ENCODE measurements at places on chromosomes 13 and 19.

GRCh38 chr19:10011974-10012373, 1.3 kb upstream of the RDH8 start:
- no peak for DNase-seq

DNA sequence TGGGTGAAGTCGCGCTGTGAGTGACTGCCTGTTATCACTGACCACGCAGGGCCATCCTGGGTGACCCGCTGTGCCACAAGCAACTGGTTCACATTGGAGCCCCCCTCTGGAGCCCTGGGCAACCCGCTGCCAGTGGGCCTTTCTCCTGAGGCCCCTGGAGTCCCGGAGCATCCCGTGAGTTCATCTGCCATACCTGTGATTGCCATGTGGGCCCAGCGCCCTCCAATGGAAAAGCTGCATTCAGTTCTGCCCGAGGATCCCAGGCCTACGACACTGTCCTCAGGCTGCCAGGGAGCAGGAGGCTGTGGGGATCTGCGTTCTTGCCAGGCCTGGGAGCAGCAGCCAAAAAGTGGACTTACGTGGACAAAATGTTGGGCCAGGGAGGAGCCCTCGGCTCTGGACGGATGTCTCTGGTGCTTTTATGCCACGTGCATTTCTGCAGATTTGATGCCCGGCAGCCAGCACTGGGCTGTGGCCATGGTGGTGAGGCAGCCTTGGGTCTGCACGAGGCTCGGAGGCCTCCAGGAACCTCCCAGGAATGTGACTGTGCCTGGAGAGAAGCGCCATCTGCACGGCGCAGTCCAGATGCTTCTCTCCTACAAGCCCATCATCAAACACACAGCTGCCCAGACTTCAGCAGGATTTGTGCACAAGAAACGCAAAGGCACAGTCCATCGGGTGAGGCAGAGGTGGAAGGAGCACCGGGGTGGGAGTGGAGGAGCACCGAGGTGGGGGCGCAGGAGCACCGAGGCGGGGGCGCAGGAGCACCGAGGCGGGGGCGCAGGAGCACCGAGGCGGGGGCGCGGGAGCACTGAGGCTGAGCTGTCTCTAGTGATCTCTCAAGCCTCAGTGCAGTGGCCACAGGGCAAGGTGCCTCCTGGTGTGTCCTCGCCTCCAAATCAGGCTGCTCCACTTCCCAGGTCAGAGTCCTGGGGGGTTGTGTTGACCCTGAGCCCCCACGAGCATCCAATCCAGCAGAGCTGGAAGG, 44.0 kb downstream of the C13orf46 start:
- DNase-seq, result no peak

GRCh38 chr13:38657191-38657590, 29.7 kb upstream of the FREM2 start:
- no peak for DNase-seq

- no peak for DNase-seq
Observed at GRCh38 chr19:4598712-4599111, 39.2 kb upstream of the SEMA6B start.

- DNase-seq, result no peak
Observed at GRCh38 chr13:78139765-78140164, 221.1 kb upstream of the EDNRB start.

GRCh38 chr19:45333609-45334303, 6.8 kb upstream of the KLC3 start:
- no peak for DNase-seq

- no peak for DNase-seq
Observed at GRCh38 chr13:68030152-68030809, 800.1 kb upstream of the PCDH9 start.

GRCh38 chr19:35207391-35207871, 21.1 kb downstream of the FAM187B start:
- DNase-seq, result no peak

DNA sequence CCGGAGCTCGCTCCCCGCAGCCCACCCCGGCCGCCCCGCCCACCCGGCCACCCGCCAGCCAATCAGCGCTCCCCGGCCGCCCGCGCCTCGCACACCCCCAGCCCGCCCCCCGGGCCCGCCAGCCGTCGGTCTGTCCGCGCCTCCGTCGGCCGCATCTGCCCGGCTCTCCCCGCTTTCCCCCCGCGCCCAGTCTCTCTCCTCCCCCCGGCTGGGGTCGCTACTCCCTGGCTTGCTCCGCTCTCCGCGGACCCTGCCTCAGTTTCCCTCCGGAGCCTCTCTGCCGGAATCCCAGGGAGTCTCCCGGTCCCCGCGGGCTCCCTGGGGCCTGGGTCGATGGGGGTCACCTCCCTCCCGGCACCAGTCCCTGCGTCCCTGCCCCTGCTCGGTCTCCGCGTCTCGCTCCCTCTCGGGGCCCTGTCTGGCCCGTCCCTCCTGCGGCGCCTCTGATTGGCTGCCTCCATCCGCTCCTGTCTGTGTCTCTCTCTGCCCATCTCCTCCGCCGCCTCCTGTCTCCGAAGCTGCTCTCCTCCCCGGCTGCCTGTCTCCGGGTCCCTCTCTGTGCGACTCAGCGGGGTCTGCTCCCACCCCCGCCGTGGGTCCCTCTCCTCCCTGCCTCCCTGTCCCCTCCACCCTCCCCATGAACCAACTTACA, 484 bp downstream of the IL11 start:
- no peak for DNase-seq

DNA sequence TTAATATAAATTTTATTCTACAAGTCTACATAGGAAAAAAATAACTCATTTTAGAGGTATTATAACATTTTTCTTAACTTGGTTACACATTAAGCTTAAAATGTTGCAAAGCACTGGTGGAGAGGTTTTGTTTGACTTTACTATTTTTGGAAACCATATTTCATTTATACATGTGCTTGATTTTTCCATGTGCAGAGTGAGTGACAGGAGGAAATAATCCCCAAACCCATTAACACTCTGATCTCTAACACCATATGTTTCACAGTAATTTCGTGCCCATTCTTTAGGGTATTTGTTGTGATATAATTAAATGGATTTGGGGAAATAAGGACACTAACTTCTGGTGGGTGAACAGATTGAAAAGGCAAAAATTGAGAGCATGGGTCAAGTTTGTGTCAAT, 2124.4 kb upstream of the PCDH20 start:
- DNase-seq, result no peak

GRCh38 chr19:35509018-35509652, 4.3 kb downstream of the DMKN start:
- peak; percentile 16 for DNase-seq

DNA sequence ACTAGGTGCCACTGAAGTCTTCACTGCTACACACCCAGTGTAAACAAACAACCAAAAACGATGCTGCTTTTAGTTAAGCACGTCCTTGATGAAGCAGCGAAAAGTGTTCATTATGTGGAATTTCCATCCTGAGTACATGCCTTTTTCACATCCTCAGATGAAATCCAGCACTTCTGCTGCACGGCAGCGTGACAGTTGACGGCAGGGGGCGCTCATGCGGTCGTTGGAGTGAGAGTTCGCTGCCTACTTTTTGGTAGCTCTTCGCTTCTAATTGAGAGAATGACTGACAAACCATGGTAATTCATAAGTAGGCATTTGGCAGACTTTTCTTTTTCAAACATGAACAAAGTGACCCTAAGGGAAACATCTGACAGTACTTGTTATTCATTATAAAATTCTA, 1124.9 kb downstream of the EFNB2 start:
- peak; percentile 1 for DNase-seq

- DNase-seq, result no peak
Observed at GRCh38 chr13:60398907-60399589, 2.0 kb downstream of the TDRD3 start.

GRCh38 chr19:3175781-3176714, 2.5 kb upstream of the S1PR4 start:
- no peak for DNase-seq

GRCh38 chr13:25756251-25756650, 295.6 kb downstream of the SHISA2 start:
- no peak for DNase-seq

DNA sequence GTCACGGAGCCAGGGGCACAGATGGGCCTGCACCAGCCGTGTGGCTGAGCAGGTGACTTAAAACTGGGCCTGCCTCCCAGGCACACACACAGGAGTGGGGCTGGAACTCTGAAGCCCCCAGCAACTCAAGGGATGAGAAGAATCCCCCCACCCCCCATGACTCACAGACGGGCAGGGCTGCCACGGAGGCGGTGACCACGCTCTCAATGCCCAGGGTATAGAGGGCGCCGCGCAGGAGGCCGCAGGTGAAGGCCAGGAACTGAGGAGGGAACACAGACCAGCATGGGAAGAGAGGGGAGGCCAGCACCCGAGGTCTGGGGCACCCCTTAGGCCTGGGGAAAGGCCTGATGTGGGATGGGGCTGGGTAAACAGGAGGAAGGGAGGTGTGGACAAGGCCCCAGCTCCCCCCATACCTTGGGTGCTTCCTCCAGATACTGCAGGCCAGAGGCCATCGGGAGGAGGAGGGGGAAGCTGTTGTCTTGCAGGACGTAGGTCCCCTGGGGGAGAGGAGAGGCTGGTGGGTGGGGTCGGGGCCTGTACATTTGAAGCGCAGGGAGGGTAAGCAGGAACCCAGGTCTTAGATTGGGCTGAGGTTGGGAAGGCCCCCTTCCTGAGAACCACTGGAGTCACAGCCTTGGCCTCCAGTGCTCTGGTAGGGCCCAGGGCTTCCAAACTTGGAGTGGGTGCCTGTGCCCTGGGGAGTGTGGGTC, 3.1 kb upstream of the NKPD1 start:
- DNase-seq, result no peak

- DNase-seq, result no peak
Observed at GRCh38 chr13:109756778-109757177, 29.6 kb downstream of the IRS2 start.

GRCh38 chr19:34998777-34999497, 1.2 kb upstream of the GRAMD1A start:
- no peak for DNase-seq

DNA sequence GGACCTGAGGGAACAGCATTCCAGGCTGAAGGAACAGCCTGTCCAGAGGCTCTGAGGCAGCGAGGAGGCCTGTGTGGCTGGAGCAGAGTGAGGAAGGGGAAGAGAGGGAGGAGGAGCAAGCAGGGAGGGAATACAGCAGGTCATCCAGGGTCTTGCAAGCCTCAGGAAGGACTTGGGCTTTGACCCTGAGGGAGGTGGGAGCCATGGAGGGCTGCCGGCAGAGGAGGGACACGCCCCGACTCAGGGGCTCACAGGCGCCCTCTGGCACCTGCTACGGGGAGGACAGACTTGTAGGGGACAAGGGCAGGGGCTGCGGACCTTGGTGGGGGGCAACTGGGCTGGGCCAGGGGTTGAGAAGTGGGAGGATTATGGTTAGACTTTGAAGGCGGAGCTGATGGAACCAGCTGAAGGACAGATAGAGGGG, 4.7 kb downstream of the TINCR start:
- no peak for DNase-seq

DNA sequence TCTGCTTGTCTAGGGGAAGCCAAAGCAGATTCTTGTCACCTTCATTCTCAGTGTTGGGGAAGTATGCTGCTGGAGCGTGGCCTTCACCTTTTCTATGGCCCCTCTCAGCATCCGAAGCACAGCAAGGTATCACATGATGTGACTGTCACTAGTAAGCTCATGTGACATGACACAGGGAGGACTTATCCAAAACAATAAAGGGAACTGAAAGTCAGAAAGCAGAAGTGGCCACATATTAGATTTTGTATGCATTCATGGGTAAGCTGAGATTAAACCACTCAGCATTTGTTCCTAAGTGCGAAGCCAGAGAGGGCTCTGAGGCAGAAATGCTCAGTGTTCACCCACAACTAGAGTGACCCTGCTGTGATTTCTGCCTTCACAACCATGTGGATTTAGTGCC, 72.8 kb upstream of the PCDH8 start:
- no peak for DNase-seq

DNA sequence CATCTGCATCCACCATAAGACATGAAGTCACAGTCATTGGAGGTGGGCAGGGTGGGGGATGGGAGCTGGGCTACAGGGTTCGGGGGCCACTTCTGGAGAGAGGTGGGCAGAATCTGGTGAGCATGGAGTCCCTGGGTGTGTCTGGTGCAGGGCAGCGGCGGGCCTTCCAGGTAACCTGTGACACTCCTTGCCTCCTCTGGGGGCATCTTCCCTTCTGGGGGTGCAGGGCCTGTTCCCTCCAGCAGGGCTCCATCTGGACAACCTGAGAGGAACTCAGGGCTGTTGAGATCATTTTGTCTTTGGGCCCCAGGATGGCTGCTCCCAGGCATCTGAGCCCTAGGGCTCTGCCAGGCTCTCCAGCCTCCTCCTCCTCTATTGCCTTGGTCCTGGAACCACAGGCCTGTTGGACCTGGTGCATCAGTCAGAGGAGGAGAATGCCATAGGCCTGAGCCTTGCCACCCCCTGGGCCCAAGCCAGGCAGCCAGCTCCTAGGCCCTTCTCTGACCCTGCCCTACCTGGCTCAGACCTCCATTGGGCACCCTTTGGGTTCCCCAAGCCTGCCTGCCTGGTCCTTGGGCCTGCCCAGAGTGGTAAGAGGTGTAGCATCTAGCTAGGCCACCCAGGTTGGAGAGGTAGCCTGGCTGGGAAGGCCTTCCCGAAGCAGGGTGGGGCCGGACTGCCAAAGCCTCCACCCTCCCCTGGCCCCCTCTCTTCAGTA, 13.4 kb downstream of the LYL1 start:
- DNase-seq, result no peak

GRCh38 chr19:989381-990081, 5.4 kb downstream of the WDR18 start:
- no peak for DNase-seq

DNA sequence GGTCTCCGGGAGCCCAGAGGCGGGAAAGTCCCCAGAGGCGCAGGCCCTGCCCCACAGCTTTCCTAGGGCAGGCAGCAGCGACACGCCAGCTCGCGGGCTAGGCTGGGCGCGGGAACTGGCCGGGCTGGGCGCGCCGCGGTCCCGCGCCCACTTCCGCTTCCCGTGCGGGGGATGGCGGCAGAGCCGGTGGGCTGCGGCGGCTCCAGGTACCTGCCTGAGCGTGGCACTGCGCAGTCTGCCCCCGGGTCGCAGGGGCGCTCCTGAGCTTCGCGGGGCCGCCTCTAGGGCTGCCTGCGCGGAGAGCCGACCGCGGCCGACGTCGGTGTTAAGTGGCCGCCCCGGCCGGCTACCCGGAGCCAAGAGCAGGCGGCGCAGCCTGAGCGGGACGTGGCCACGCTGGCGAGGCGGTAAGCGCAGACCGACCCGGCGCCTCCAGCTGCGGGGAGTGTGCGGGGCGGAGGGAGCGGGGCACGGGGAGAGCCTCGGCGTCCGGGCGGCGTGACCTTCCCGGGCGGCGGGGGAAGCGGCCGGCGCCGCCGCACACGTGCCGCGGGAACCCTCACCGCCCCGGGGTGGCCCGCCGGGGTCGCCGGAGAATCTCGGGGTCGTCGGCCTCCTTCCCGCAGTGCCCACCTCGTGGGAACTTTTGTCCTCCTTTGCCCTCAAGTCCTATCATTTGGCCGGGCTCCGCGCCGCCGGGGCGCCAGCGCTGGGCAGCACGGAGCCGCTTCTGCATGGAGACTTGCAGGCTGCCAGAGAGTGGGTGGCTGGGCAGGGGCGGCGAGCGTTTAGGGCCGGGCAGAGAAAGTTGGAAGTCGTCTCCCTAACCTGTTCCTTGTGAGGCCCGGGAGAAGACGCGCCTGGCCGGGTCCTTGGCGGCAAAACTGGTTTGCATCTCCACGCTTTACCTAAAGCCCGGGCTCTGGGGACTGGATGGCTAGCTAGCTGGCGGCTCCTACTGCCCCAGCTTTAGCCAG, 31.4 kb upstream of the MPHOSPH8 start:
- DNase-seq, result no peak
